DMS 273 treated with DMSO at 0.1 percent for 48 hours (cell line): ENCODE measurements at places on chromosomes 6 and 20.

GRCh38 chr20:15886250-15886649 is 687.0 kb downstream of the KIF16B start:
- no peak for DNase-seq

DNA sequence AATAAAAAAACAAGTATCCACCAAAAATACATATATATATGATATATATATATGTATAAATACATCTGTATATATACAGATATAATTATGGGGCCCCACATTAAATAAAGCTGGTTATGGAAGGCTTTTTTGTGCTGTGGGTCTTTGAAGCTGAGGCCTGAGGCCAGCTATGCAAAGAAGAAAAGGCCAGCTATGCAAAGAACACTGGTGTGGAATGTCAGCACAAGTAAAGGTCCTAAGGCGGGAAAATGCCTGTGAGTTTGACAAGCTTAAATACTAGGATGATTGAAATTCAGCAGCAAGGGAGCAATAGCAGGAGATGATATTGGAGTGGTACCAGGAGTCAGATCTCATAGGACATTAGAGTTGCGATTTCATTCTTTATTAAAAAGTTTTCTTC is 25.2 kb downstream of the ADGRF1 start:
- no peak for DNase-seq

DNA sequence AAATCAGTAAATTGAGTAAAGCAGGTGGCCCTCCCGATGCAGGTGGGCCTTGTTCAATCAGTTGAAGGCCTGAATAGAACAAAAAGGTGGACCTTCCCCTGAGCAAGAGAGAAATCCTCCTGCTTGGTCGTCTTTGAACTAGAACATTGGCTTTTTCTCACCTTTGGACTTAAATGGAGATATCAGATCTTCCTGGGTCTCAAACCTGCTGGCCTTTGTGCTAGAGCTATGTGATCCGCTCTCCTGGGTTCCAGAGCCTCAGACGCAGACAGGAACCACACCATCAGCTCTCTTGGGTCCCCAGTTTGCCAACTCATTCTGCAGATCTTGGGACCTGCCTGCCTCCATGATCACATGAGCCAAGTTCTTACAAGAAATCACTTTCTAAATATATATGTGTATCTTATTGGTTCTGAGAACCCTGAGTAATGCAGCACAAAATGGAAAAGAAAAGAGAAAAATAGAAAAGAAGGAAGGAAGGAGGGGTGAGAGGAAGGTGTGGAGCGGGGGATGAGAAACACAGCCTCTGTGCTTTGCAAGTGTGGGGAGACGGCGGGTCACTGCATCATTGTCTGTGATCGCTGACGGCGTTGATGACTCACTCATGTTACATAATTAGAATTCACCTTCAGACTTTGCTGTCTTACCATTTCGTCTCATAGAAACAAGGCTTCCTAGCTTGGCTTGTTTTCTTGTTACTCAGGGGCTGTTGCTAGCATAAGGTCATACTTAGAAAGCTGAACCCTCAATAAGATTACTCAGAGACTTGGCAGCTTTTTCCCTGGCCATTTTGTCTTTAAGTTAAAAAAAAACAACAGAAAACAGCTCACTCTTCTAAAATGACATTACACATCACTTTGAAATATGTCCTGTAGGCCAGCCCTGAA is 85.7 kb upstream of the NEDD9 start:
- no peak for DNase-seq

GRCh38 chr6:135318738-135319469 is 137.8 kb downstream of the MYB start:
- no peak for DNase-seq

DNA sequence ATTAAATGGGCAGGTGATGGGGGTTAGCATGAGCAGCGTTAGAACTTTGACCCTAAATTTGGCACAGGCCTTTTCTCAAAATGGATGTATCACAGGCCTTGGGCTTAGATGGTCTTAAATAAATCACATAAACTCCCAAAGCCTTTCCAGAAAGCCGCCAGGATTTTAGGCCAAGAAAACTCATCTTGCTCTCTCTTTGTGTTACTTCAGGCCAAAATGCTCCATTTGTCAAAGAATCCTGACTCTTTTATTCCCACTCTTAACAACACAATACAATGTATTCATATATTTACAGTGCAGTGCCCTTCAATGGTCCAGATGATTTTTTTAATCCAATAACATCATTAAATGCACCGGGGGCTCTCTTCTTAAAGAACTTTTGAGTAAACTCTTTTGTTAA is 5.9 kb upstream of the TCP11 start:
- no peak for DNase-seq
